T-helper 17 cell (primary cell): ENCODE measurements at places on chromosomes 12 and 14.

DNA sequence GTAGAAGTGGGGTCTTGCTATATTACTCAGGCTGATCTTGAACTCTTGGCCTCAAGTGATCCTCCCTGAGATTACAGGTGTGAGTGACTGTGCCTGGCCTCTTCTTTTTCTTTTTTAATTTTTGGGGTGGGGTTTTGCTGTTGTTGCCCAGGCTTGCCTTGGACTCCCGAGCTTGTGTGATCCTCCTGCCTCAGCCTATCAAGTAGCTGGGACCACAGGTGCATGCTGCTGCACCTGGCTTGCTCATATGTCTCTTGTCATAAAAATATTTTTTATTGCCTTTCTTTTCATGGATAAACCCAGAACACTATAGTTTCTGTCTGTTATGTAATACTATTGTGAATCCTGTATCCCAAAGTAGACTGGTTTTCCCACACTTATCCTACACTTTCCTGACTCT is 26.0 kb downstream of the SCYL2 start:
- no peak for DNase-seq

- DNase-seq = no peak
Observed at GRCh38 chr12:95213928-95214327, 3.3 kb downstream of the FGD6 start.

GRCh38 chr14:76334316-76334715 is 41.6 kb upstream of the ESRRB start:
- no peak for DNase-seq

- no peak for DNase-seq
Observed at GRCh38 chr14:98028162-98028561, 1231.0 kb downstream of the VRK1 start.

DNA sequence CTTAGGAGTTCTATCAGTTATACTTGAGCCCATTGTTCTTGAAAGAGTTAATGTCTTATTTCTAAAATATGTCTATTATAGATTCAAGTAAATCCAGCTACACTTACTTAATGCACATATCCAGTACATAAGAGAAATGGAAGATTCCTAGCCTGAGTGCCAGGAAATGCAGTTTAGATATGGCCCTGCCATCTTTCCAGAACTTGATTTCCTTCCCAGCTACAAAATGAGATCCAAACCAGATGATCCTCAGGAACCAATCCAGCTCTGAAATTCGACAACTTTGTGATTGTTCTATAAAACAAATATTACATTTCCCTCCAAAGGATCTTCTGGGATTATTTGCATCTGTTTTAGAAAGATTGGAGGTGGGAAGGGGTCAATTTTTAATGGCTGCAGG is 317.3 kb upstream of the GARIN6 start:
- DNase-seq = no peak
